Stimulated activated naive CD4-positive, alpha-beta T cell (primary cell): ENCODE measurements at places on chromosomes 1 and 21.

- DNase-seq: peak; percentile 66
Observed at GRCh38 chr1:92484472-92485380, 2.0 kb downstream of the GFI1 start.

DNA sequence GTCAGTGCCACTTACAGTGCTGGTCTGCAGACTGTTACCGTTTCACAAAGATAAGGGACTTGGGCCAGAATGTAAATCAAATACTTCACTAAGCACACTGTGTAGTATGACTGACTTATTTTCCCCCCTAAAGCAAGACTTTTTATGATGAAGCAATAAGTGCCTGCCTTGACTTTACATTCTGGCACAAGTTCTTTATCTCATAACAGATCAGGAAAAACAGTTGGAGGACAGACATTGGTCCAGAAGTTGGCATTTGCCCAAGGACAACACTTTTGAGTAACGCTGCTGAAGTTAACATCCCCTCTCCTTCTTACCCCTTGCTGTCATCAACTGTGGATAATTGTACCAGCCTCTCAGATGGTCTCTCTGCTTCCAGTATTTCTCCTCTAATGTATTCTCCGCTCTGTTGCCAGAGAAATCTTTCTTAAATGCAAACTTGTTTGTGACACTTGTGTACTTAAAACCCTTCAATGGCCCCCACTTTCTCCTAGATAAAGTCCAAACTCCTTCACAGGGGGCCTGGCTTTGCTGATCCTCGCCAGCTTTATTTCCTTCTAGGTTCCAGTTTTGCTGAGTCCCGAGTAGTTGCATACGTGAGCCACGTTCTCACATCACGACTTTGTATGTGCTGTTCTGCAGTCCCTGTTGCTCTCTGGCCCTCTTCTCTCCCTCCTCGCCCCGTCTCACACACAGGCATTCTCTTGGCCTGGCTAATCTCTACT lies 45.7 kb downstream of the S1PR1 start:
- no peak for DNase-seq

DNA sequence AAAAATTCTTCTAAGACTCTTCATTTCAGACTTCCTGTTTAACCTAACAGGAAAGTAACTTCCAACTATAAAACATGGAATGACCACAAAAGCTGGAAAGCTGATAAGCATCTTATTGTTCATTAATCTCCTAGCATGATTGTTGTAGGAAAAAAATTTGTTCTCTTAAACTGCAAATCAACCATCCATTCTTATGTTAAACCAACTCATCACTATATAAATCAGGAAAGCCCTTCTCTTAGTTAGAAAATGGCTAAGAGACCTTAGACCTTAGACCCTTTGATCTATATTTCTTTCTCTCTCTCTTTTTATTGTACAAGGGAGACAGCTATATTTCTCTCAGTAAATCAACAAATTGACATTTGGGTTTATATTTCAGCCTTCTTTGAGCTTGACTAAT lies 101.4 kb downstream of the UBE2U start:
- DNase-seq: no peak

- DNase-seq: no peak
Observed at GRCh38 chr1:194133152-194133551, 946.7 kb upstream of the B3GALT2 start.

GRCh38 chr1:81155131-81155530 lies 645.6 kb upstream of the ADGRL2 start:
- DNase-seq: no peak
